ENCODE measurements at places on chromosomes 4 and X. TPM values are rescaled to one million over a fixed set of nuclear protein-coding genes. Genes with fewer than 3 reads are reported as not detected.

DNA sequence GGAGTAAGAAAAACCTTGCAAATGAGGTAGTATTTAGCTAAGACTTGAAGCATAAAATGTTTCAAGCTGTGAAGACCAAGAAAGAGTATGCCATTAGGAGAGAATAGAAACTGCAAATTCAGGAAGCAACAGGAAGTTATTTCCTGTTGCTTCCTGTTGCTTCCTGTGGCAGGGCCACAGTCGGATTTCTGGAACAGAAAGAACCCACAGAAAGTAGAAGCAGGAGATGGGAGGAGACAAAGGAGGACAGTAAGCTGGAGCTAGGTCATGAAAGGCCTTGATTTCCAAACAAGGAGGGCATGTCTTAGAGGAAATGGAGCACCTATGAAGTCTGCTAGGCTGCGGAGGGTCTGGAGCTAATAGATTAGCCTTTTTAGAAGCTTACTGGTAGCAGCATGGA is 17.2 kb downstream of the ASB11 start:
- no peaks in the 10 kb centered on the region for H3K27me3 ChIP-seq
- H3K27ac ChIP-seq: no peak overlapping the region
- DNase-seq: no peak
- no peaks in the 10 kb centered on the region for H3K36me3 ChIP-seq

- H3K4me1 ChIP-seq: no peaks in the 10 kb centered on the region
- H3K4me3 ChIP-seq: no peak overlapping the region
Measured at GRCh38 chr4:155170569-155170968, 37.9 kb upstream of the NPY2R start.

GRCh38 chr4:84673475-84674240 is 90.7 kb downstream of the CDS1 start:
- no peaks in the 10 kb centered on the region for H3K36me3 ChIP-seq
- H3K4me1 ChIP-seq: no peaks in the 10 kb centered on the region
- no peak overlapping the region for H3K4me3 ChIP-seq
- H3K27me3 ChIP-seq: no peaks in the 10 kb centered on the region
- DNase-seq: no peak

DNA sequence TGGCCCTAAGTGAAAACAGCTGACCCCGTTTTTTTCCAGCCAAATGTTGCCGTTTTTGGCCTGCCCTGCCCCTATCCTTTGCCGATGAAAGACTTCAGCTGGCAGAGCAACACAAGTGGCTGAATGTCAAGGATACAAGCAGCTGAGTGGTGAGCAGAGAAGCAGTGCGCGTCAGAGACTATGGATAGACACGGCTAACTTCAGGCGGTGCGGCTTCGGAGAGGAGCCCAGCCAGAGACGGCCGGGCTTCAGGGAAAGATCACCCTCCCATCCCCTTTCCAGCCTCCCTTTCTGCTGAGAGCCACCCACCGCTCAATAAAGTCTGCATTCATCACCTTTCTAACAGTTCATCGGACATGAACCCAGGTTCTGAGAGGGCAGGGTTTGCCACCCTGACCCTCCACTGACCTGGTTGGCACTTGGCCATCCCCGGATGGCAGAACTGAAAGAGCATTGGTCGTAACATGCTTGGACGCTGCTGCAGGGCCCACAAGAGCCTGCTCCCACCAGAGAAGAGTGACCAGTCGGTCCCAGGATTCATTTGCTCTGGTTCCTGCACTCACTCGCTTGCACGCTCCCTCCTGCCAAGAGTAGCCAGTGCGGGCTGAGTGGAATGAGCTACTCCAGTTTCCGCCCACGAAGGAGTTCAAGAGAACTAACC is 125.8 kb downstream of the PPEF1 start:
- no peak overlapping the region for H3K27ac ChIP-seq
- no peak for DNase-seq
- no peak overlapping the region for H3K4me3 ChIP-seq
- H3K36me3 ChIP-seq: no peaks in the 10 kb centered on the region

The PRDM8 gene
- 11.3 TPM for total RNA-seq

The GLOD5 gene
- not detected for total RNA-seq

The ZDHHC15 gene
- 0.53 TPM for total RNA-seq

All from T-cell (primary cell).